HL-60 (cell line): ENCODE measurements at places on chromosomes 4 and X.

GRCh38 chrX:70998411-70999027 lies 67.6 kb upstream of the SLC7A3 start:
- DNase-seq: peak; percentile 13

DNA sequence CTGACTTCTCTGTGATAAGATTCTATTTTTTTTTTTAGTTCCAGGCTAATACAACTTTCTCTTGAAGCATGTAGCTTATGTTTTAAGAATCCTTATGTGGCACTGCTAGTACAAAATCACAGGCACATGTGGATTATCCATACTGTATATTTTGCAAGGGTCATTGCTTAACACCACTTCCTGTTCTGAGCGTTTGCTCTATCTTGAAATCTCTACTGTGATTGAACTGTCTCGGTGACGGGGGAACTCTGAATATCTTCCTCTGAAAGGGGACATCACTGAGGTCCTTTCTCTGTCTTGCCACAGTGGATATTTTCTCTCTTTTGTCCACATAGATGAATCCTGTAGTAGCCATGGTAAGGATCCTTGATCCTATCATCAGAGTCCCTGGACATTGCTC lies 2.1 kb upstream of the WFS1 start:
- DNase-seq: peak; percentile 39

DNA sequence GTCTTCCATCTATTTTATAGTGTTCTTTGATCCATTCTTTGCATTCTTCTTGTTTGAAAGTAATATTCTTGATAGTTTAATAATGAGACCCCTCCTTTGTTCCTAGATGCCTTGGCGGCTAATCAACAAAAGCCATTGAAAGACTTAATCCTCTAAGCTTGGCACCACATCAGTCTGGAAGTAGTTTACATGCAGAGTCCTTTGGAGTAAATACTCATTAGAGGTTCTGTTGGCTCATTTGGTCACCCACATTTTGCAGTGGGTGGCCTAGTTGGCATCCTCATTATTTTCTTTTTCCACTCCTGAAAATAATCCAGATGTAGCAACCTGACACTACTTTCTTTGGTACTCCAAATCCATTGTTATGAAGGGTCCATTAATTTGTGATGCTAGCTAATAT lies 64.5 kb downstream of the DKK2 start:
- no peak for DNase-seq

DNA sequence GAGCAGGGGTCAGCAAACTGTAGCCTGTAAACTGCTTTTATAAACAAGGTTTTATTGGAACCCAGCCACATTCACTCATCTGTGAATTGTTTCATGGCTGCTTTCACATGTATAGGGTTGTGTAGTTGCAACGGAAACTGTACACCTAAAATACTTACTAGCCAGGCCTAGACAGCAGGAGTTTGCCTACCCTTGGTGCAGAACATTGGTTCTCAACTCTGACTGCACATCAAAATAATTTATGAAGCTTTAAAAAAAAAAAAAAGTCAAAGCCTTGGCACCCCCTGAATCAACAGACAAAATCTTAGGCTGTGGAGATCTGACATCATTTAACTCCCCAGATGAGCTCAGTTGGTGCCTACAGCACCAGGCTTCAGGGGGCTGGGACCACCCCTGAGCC lies 27.8 kb downstream of the ADGRA3 start:
- DNase-seq: no peak

DNA sequence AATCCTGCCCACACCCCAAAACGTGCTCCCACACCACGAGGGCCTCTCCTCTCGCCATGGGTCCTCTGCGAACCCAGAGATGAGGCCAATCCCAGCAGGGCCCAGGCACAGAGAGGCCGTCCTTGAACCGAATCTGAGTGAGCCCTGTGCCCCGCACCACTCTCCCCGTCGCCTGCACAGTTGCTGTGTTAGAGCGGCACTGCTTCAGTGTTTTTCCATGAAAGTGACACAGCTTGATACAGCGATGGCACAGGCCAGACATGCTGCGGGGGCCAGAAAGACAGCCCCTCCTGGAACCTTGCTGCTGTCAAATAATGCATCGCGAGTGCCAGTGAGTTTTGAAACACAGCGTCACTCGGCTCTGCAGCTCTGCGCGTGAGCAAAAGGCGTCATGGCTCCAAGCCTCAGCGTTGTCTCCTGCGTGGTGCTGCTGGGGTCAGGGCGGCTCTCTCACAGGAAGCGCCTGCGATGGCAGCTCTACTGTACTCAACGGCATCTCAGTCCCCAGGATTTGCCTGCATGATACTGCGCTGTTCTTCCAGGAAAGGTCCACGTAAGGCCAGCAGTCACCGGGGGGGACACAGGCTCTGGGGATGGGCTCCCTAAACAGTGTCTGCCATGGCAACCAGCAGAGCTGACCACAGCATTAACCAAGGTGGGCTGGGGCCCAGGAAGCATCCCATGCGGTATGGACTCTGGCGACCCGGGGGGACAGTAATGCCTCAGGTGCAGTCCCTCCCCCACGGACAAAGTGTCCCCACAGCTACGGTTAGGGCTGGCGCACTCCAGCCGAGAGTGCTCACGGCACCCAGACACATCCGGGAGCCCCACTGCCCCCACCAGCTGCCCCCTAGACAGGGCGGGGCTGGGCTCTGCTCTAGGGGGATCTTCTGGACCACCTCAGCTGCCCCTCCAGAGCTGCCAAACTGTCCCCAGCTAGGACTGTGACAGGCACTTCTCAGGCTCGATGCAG lies 63.1 kb downstream of the ACOX3 start:
- no peak for DNase-seq

GRCh38 chrX:125203737-125204578 lies 115.7 kb upstream of the TEX13C start:
- DNase-seq: no peak

DNA sequence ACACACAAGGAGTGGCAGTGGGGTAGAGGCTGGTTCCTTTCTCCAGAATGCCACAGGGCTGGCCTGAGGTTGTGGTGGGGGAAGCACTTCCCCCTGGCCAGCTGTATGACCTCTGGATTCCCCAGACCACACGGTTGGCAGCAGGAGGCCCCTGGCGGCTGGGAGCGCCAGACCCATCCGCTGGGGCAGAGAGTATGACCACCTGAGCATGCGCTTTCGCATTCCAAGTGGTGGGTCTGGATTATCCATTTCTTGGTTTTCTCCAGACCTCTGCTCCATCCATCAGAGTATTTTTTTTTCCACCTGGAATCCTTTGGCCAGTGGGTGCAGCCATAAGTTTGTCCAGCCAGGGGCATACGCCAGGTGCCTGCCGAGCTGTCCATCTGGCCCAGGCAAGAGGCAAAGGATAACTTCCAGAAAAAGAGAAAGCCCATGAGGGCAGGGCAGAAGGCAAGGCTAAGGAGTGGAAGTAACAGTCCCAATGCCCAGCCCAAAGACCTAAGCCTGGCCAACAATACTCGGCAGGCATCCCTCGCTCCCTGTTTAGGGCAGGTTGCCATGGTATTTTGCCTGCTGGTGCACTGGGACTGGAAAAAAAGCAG lies 39.3 kb downstream of the NHSL2 start:
- DNase-seq: no peak

DNA sequence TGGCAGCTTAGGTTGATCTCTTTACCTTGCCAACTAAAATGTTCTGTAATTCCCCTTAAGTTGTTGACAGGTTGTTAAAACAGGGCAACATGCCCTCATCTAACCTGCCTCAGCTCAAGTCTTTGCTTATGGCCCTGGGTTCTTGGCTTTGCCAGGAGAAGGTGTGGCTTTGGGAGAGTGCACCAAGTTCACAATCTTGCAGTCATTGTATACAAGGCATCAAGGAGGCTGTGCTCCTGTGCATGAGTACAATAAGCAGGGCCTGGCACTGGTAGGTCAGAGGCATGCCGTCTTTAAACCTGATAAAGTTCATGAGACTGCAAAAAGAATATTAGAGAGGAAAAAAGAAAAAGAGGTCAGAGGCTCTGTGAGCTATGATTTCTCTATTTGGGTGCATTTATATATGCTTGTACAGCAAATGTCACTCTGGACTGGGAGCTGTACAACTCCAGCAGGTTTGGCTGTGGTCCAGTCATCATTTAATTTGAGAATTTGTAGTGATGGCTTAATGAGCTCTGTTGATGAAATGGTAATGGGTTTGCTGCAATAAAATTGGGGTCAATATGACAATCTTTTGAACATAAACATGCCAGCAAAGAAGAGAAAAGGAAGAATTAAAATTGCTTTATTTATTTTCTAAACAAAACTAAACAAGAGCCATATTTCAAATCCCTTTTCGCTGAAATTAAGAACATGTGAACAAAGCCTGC lies 30.3 kb downstream of the AREG start:
- no peak for DNase-seq

DNA sequence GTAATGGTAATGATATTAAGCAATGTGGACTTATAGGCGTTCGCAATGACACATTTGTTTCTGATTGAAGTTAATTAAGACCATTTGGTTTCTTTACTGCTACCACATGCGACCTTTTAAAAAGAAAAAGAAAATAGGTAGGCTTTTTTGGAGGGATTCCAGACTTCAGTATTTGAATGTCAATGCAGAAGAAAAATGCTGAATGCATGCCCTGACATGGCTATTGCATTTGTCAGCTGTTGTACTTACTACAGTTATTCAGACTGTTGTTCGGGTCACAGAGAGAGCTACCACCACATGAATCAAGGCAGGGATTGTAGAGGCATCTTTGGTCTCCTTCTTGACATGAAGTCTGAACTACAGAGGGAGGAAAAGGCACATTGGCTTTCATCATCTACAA lies 163.7 kb downstream of the CORIN start:
- no peak for DNase-seq

- DNase-seq: no peak
Observed at GRCh38 chrX:9885150-9885549, 82.0 kb upstream of the CLDN34 start.

DNA sequence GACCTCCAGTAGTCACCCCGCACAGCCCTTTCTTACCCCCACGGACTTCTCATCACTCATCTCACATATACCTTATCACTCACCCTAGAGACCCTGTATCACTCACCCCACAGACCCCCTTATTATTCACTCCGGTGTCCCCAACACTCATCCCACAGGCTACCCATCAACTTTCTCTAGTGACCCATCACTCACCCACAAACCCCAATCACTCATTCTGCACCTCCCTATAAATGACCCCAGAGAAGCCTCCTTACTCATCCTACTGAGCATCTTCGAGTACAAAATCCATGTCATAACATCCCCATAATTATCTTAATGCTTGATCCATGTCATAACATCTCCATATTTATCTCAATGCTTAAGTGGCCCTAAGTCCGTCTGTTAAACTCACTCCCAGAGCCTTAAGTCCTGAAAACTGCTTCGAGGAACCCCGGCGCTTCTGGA lies 934 bp downstream of the ZNF41 start:
- DNase-seq: no peak

DNA sequence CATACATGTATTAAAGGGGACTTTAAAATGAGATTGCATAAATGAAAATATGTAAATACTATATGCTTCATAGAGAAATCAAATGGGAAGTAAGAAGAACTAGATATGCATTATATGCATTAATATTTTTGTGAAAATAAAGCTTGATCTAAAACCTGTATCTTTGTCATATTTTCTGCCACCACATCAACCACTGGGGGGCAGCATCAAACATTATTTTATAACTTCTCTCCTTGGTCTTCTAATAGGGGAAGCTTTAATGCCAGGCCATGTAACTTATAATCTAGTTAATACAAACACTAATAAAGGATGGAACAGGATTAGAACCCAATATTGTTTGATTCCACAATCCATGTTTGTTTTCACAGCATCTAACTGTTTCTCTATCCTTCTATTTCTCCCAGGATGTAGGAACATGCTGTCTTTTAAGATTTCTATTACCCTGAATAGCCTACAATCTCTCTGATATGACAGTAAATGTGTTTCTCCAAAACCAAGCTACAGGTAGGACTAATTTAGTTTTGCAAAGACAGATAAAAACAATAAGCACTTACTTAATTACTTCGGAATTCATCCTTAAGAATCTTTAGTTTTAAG lies 10.0 kb downstream of the QRFPR start:
- DNase-seq: peak; percentile 21

DNA sequence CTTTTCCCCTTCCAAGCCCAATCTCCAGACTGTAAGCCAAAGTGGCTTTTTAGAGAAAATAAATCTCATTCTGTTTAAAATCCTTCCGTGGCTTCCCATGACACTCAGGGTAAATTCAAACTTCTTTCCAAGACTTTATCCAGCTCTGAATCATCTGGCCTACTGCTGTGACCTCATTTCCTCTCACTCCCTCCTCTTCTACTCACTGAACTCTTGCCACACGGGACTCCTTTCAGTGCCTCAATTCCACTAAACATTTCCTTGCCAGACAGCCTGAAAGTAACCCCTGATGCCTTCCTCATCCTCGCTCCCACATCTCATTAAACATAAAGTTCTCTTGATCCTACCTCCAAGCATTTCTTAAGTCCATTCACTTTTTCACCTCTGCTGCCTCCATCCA lies 27.8 kb upstream of the RNF128 start:
- DNase-seq: no peak

DNA sequence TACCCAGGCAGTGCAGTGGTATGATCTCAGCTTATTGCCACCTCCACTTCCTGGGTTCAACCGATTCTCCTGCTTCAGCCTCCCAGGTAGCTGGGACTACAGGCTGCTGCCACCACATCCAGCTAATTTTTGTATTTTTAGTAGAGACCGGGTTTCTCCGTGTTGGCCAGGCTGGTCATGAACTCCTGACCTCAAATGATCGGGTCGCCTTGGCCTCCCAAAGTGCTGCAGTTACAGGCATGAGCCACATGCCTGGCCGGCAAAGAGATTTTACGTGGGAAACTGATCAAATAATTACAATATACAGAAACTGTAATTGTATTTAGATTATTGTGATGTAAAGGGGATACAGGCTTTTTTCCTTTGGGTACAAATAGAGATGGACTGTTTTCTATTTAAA lies 33.7 kb downstream of the RBPJ start:
- no peak for DNase-seq

- DNase-seq: peak; percentile 70
Observed at GRCh38 chr4:104064646-104065577, 345.1 kb upstream of the TACR3 start.

DNA sequence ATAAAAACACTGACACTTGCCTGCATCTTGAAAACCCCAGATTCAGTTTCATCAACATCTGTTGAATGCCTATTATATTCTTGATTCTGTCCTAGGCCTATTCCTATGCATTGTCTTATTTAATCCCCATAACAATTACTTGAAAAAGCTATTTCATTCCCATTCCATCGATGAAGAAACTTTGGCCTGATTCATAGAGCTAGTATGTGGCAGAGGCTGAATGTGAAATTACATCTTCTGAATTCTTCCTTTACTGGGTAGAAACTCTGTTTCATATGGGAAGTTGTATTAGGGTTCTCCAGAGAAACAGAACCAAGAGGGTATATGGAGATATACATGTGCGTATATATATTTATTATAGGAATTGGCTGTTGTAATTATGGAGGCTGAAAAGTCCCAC lies 35.0 kb upstream of the SLC4A4 start:
- DNase-seq: no peak

GRCh38 chr4:28179126-28179525 lies 1318.5 kb downstream of the STIM2 start:
- no peak for DNase-seq
